Upper lobe of right lung (tissue), 1 donor: ENCODE measurements at places on chromosomes 1 and 21. TPM values are rescaled to one million over a fixed set of nuclear protein-coding genes. Genes with fewer than 3 reads are reported as not detected.

Gene SPRR1A
- total RNA-seq = not detected

DNA sequence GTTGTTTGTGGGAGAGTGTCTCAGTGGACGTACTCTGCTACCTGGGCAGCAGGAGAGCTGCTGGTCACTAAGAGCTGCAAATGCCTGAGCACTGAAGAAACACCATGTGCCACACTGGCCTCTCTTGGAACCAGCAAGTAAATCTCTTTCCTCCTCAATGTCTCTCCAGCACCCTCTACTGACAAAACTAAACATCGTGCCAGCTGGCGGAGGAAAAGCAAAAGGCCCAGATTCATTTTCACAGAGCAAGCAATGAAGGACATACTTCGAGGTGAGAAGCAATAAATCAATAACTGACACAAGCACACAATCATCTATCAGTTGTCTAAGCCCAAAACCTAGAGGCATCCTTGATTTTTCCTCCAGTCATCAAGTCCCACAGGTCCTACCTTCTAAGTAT, 78.1 kb downstream of the RERE start:
- no peak for DNase-seq

- no peak for DNase-seq
Measured at GRCh38 chr1:226915672-226915995, 24.5 kb upstream of the COQ8A start.

Gene RNF19B
- 34.3 TPM for total RNA-seq

DNA sequence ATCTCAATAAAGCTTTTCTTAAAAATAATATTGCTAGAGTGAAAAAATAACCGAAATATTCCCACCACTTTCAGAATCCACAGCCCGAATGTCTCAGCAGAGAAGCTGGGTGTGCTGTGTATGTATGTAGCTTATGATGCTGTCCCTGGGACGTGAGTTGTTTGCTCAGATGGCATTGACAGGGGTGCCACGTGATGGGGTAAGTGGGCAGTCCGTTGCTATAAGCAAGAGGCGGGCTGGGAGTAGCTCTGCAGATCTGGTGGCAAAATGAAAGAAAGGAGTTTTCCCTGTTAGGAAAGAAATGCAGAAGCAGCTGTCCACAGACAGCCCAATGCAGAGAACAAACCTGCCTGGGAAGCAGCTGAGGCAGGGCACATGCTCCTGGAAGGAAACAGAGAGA, 3.8 kb upstream of the FAM20B start:
- DNase-seq = no peak

Gene RHD
- not detected for total RNA-seq

Gene CSDE1
- total RNA-seq = 551 TPM

Gene CLIC6
- total RNA-seq = 12.3 TPM
